ENCODE measurements at places on chromosomes 12 and 14.

GRCh38 chr12:78442454-78442801, 422.1 kb upstream of the SYT1 start:
- no peak for DNase-seq

DNA sequence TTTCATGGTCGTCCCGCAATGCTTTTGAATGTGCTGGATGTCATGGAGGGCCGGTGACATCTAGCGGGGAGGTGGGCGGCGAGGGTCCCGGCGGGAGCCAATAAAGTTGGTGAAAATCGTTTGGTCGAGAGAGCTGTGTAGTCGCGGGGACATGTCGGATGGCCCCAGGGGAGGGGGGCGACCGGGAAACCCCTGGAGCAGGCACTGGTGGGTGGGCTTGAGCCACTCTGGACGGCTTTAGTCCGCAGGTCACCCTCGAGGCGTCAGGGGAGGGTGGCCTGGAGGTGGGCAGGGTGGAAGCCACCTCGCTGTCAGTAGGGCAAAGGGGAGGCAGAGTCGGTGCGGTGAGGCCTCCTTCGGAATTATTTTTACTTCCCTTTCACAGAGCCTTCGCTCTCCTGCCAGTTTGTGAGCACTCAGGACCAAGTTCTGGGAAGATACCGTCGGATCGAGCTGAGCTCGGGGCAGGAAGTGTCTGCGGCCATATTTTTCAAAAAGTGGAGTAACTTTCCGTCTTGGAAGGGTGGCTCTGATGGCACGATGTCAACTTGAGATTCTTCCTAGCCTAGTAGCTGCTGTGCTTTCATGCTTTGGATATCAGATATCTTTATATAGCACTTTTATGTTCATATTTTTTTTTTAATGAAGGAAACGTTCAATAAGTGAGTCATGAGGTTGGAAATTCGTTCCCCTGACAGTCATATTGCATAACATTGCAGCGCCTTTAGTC, 28.2 kb downstream of the WBP11 start:
- no peak for DNase-seq

DNA sequence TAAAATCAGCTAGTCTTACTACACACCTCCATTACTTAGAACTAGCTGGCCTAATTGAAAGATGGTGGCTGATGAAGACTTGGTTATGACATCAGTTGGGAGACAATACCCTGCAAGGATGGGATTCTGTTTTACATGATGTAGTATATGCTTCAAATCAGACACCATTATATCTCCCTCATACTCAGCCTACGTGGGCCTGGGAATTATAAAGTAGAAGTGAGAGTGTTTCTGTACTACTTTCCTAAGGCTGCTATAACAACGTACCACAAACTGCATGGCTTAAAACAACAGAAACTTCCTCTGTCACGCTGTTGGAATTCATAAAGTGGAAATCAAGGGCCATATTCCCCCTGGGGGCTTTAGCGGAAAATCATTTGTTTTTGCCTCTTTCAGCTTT, 190.4 kb downstream of the PAH start:
- DNase-seq: no peak

DNA sequence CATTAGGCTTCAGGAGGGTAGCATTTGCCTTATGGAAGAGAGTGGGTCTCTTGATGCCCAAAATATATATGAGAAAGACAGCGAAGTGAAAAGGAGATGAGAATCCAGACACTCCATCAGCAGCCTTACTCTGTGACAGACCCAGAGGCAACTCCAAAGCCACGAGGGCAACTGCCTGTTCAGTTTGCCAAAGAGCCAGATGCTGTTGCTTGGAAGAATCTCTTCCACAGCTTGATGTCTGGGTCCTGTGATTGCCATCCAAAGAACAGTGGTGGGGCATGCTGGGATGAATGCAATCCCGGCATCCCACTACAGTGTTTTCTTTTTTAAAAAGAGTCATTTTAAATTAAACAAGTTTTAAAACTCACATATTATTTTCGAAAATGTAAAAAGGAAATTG, 10.9 kb upstream of the OTX2 start:
- DNase-seq: no peak

DNA sequence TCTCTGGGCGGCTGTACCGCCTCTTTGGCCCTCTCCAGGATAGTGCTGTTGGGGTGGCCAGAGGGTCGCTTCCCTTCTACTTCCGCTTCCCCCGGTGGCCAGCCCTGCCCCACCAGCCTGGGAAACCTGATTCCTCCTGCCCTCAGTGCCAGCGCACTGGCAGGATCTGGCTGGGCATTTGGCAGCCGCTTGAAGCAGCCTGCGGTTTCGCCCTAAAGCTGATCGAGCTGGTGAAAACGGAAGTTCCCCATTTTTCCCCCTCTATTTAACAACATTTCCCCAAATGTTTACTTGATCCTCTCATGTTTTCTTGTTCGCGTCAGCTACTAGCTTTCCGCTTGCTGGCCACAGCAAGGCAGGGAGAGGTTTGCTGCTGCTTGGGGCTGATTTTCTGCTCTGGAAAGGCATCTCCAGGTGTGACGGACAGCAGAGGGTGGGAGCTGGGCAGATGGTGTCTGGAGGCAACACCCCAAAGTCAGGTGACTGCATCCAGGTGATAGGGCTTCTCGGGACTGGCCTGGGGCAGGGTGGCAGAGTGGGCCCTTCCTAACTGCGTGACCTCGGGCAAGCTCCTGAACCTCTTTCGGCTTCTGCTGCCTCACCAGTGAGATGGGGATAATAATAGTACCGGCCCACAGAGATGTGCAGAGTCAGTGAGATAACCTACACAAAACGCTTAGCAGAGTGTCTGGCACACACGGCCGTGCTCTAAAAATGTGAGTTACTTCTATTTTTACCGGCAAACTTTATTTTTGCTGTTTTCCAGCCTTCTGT, 53.1 kb downstream of the TSPAN9 start:
- no peak for DNase-seq

- DNase-seq: no peak
Observed at GRCh38 chr14:101729382-101729781, 32.1 kb upstream of the PPP2R5C start.
